ENCODE measurements at places on chromosomes 3 and 15.

GRCh38 chr15:25329696-25330095 is 109.1 kb downstream of the UBE3A start:
- no peak for DNase-seq

- DNase-seq = no peak
Measured at GRCh38 chr3:39216176-39216790, 23.9 kb upstream of the XIRP1 start.

- DNase-seq = peak; percentile 80
Measured at GRCh38 chr3:124260206-124260915, 268.4 kb upstream of the ROPN1 start.

DNA sequence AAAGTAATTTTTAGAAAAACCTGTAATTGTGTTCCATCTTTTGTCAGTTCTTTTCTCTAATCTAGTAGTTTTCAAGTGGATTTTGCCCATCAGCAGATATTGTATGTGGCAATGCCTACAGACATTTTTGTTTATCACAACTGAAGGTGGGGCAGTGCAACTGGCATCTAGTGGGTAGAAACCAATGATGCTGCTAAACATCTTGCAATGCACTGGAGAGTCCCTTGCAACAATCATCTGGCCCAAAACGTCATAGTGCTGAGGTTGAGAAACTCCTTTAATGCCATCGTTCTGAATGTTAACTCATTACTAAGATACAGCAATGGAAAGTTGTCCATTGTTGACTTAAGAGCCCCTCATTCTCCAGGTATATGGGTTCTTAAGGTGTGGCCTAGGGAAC is 80.1 kb downstream of the BTD start:
- DNase-seq = no peak

GRCh38 chr15:58212909-58213526 is 74.8 kb downstream of the AQP9 start:
- peak; percentile 57 for DNase-seq

- no peak for DNase-seq
Measured at GRCh38 chr15:25829073-25829472, 34.1 kb downstream of the ATP10A start.

DNA sequence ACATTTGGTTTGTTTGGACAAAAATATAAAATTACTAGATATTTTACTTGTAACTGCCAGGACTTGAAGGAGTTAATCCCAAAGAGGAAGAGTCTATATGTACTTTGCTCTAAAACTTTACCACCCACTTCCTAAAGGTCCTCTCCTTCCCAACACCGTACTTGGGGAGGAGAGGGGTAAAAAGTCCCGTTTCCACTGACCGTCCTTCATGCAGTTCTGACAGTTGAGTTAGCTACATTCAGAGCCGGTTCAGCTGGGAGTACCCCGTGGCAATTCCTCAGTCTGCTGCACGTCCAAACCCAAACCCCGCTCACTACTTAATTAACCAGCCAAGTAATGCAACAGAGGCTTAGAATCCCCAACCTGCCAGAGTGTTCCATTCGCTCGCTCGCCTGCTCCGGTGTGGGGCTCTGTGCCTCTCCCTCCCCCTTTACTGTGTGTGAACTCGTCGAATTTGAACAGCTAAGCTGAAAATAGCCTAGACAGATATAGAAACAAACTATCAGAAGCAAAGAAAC is 519.7 kb downstream of the FOXP1 start:
- peak; percentile 22 for DNase-seq

DNA sequence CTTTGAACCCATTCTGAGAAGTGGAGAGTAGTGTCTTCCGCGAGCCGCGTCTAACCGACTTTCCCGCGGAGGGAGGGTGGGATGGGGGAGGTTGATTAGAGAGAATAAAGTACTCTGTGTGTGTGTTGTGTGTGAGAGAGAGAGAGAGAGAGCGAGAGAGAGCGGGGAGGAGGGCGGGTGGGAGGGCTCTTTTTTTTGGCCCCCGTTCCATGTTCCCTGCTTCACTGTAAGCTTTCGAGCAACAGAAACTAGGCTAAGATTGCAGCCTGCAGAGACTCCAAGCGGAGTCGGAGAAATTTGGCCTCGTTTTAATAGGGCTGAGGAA is 1.6 kb upstream of the MEIS2 start:
- DNase-seq = peak; percentile 37

- DNase-seq = no peak
Measured at GRCh38 chr3:181752202-181752671, 40.5 kb downstream of the SOX2 start.

DNA sequence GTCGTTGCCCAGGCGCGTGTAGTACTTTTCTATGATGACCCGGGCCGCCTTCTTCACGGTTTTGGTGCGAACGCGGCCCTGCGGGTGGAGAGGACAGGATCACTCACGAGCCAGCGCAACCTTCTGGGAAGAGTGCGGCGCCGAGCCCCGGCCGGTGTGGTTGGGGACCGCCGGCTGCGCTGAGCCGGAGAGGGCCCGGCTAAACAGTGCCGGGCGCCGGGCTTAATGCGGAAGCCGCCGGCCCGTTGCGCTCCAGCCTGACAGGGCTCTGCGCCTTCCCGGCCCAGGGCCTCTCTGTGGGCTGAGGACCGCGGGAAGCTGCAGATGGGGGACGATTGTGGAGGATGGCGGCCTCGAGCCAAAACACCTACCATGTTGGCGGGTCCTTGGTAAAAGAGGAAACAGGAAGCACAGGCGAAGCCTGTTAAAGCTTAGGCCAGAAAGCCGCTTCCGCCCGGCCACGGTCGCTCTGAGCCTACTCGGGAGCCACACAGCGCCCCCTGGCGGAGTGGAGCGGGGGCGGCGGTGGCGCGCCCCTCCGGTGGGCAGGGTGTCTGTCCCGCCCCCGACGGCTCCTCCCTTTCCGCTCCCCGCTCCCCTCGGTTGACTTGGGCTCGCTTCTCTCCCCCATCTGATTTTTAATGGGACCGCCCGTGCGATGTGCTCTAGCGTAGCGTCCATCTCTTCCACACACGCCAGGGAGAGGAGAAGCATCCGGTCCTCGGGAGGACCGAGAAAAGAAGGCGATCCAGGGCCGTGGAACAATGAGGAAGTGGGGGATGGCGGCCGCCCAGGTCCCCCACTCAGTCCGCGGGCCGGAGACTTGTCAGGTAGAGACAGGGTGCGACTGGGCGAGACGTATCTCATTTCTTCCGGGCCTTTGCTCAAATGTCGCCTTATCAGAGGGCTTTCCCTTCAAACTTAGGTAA is at the start of gene RPS17:
Gene RPS17 (minus strand): TSS at position 403 of the 929 bp plus-strand sequence. CDS start 29 bp downstream, at position 374.
- DNase-seq = peak; percentile 90

- DNase-seq = no peak
Measured at GRCh38 chr15:32908135-32908801, 190.5 kb downstream of the GREM1 start.

- no peak for DNase-seq
Measured at GRCh38 chr3:72152551-72153476, 367.9 kb upstream of the PROK2 start.

DNA sequence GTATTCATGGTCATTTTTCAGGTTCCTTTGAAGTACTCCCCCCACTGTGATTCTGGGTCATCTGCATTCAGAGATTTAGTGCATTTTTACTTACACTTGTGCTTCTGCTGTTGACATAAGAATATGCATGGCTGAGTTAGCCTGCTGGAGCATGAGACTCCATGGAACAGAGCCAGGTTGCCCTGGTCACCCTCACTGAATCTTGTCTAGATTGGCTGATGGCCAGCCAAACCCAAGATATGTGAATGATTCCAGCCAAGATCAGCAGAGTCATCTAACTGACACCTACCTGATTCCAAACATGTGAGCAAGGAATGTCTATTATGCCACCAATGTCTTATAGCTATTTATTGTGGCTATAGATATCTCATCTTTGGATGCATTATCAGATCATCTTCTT is 25.1 kb downstream of the DTWD1 start:
- DNase-seq = peak; percentile 84

DNA sequence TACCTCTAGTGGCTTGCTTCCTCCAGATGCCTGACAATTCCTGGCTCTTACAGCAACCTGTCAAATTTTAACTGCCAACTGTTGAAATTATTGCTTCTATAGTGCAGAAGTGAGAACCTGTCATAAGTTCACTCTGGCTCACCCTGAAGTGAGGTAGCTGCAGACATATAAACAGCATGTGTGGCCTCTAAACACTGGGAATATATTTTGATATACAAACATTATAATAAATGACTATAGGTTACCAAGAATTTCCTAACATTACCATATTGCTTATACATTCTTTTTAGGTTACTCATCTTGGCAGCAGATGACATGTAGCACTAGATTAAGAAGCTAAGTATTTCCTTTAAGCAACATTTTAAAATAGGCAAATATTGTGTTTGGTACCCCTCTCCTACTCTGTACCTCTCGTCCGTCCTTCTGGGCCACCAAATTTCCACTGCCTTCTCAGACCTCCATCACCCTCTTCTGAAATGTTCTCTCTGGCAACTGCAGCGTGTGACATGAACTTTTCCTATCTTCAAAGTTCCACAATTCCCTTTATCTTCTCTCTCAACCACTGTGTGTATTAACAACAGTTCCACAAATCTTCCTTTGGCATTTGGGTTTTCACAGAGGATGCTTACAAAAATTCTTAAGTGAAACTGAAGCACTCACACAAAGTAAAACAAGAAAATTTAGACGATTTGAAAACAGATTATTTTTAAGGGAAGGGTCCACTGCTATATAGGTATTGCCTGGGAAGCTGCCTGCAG is 15.3 kb upstream of the XXYLT1 start:
- no peak for DNase-seq

DNA sequence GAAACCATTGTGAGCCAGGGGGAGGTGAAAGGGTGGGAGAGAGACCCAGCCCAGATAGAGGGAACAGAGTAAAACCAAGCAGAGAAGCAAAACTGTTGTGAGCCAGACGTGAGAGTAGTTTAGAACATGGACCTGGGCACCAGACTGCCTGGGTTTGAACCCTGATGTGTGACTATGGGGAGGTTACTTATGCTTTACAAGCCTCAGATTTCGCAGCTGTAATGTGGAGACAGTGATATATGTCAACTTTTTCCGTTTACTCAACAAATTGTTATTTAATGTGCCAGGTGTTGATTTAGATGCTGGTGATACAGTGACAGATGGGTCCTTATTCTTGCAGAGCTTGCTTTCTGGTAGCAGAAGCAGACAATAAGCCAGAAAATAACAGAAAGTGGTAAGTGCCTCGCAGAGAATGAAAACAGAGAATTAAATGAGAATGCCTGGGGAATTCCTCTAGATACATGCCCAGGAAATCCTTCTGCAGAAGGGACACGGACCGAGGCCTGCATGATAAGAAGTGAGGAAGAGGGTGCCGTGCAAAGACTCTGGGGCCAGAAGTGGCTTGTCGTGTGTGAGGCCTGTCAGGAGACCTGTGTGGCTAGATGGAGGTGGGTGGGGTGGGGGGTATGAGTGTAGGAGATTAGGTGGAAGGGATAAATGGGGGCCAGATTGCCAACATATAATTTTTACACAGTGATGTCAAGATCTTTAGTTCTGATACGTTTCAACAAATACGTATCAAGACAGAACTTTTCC is 15.0 kb downstream of the KAT2B start:
- DNase-seq = no peak

DNA sequence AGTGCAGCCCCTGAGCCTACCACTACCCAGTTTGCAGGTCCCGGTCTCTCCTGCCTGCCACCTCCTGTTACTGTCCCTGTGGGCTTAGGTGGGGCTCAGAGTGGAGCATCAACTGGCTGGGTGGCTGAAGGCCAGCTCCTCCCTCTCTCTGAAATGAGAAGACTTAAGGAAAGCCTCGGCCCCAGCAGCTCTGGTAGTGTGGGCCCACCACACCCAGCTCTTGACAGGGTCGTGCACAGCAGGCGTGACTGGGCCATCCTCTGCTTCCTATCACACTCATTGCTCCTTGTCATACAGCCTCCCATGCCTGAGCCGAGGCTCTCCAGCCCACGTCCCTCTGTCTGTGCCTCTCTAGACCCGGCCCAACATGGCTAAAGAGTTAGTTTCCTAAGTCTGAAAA is 142.7 kb upstream of the LINGO1 start:
- no peak for DNase-seq

- DNase-seq = no peak
Measured at GRCh38 chr3:44678480-44679116, 30.1 kb downstream of the ZNF35 start.

GRCh38 chr3:149506540-149506939 is 32.0 kb downstream of the TM4SF4 start:
- DNase-seq = no peak

DNA sequence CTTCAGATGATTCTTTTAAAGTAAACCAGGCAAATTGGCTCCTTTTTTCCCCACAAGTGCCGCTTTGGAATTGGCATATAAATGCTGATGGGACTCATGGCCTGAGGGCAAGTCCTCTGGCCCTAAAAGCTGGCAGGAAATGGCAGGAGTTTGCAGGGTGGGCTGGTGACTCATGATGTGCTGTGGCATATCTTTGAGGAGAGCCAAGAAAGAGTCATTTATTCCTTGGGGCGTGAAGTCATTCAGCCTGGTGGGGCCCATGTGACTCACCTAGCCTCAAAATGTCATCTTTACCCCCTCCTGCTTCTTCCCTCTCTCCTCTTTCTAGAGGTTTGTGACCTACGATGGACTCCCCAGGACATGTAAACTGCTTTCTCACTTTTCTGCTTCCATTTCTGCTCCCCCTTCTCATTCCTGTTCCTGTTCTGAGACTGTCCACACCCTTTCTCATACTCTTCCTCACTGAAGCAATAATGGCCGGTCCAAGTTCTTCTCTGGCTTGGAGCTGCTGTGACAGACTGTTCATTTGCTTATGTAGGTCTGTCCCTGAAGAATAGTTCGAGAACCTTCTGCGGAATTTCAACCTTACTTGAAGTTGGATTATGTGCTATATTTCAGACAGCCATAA is 326.1 kb downstream of the SATB1 start:
- peak; percentile 90 for DNase-seq

GRCh38 chr3:182045736-182046135 is 334.0 kb downstream of the SOX2 start:
- DNase-seq = no peak

DNA sequence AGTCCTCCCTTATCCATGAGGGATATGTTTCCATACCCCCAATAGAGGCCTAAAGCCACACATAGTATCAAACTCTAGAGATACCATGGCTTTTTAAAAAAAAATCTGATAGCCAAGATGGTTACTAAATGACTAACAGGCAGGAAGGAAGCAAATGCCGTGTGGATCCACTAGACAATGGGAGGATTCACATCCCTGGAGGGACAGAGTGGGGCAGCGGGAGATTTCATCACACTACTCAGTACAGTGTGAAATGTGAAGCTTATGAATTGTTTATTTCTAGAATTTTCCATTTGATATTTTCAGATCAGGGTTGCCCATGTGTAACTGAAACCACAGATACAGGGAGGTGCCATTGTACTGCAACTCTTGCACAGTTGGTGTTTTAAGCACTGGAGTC is 826.6 kb downstream of the SQOR start:
- no peak for DNase-seq

All from ACHN (cell line).